ENCODE measurements at places on chromosomes 12 and 14. TPM values are rescaled to one million over a fixed set of nuclear protein-coding genes. Genes with fewer than 3 reads are reported as not detected.

DNA sequence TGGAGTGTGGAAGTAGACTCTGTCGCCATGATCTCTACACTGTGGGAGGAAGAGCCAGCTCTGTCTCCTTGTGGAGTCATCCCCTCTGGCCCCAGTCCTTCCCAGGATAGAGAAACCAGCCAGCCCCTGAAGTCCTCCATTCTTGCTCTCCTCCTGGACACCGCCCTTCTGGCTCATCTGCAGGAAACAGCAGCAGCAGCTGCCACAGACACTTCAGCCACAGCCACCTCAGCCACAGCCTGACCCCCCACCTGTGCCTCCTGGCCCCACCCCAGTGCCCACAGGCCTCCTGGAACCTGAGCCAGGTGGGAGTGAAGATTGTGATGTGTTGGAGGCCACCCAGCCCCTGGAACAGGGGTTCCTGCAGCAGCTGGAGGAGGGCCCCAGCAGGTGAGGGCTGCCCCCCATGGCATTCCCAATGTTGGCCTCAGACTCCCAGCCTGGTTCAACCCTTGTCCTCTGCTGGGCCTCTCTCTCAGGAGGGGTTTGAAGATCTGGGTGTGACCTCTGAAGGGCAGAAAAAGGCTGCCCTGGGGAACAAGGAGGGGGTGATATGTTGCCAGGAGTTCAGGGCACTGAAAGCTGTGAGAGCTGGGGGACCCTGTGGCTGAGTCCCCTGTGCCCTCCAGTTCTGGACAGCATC is 10.5 kb downstream of the PRPF40B start:
- no peak for DNase-seq

GLIPR1L2 gene
- 1.1 TPM for total RNA-seq

DNA sequence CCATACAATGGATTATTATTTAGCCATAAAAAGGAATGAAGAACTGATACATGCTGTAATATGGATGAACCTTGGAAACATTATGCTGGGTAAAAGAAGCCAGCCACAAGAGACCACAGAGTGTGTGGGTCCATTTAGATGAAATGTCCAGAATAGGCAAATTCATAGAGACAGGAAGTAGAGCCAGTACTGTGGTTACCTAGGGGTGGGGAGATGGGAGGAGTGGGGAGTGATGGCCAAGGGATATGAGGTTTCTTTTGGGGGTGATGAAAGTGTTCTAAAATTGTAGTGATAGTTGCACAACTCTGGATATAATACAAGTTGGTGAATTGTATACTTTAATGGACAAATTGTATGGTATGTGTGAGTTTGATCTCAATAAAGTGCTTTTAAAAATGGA is 18.6 kb downstream of the JDP2 start:
- DNase-seq = peak; percentile 11

SOAT2 gene
- 0.55 TPM for total RNA-seq

GRCh38 chr12:50132505-50133135 is 20.6 kb downstream of the COX14 start:
- DNase-seq = no peak

- DNase-seq = no peak
Observed at GRCh38 chr12:95266254-95266653, 48.6 kb downstream of the VEZT start.

GRCh38 chr12:31002361-31002725 is 71.3 kb upstream of the DDX11 start:
- DNase-seq = peak; percentile 55

STAT6 gene
- 105 TPM for total RNA-seq

LRP1-AS gene
- total RNA-seq = not detected

NKX2-8 gene
- not detected for total RNA-seq

GRCh38 chr12:21054334-21054733 is 76.7 kb upstream of the SLCO1B1 start:
- no peak for DNase-seq

IQSEC3 gene
- 0.33 TPM for total RNA-seq

PMCH gene
- total RNA-seq = not detected

DNA sequence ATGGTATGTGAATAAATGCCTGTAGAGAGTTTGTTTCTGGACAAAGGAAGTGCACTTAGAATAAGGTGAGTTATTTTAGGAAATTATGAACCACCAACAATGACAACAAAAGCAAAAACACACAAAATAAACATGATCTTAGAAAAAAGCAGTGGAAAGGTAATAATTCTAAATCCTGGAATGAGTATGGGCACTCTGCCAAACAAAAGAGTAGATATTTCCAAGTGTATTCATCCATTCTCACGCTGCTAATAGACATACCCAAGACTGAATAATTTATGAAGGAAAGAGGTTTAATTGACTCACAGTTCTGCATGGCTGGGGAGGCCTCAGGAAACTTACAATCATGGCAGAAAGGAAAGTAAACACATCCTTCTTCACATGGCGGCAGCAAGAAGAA is 269.3 kb upstream of the NPAS3 start:
- DNase-seq = no peak

BIN2 gene
- 4.2 TPM for total RNA-seq

DNA sequence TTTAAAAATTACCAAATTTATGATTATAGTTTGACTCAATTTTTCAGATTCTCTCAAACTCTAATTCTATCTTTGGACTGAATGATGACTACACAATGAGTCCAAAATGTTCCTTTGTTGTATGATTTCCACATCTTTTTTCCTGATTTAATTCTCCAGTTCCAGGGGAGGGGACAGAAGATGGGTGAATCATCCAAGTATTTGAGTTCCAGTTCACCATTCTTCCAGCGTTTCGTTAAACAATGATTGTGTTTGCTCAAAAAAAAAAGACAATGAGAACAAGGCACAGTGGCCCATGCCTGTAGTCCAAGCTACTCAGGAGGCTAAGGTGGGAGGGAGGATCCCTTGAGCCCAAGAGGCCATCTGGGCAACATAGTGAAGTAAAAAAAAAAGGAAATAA is 23.8 kb downstream of the BAZ1A start:
- DNase-seq = no peak

TRHDE gene
- 6.1 TPM for total RNA-seq

DNA sequence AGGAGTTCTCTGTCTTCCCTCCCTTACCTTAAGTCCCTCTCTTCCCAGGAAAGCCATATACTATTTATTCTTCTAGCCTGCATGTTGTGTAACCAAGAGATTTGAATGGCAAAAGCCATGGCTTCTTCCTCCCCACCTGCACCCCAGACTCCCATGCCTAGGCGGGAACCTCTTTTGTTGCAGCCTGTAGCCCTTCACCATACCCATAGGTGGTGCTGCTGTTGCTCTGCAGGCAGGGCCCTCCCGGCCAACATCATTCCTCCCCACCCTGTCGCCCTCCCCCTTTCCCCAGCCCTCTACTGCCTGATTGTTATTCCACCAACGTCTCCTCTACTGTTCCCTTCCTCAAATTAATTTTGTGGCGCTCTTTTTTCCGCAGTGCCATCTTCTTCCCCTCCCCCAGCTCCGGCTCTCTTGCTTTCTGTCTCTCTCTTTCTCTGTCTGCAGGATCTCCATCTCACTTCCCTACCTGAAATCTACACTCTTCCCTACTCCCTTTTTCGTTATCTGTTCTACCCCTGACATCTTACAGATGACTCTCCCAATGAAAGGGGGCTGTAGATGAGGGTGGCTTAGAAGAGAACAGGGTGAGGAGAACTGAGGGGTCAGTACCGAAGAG is 13.8 kb downstream of the NGDN start:
- no peak for DNase-seq

DNA sequence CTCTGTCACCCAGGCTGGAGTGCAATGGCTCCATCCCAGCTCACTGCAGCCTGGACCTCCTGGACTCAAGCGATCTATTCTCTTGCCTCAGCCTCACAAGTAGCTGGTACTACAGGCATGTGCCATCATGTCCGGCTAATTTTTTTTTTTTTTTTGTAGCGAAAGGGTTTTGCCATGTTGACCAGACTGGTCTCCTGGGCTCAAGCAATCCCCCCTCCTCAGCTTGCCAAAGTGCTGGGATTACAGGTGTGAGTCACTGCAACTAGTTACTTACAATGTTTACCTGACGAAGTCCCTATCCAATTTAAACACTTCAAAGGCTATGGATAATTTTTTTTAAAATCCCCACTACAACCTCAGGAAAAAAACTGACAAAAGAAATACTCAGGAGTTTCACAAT is 1.8 kb downstream of the KRR1 start:
- no peak for DNase-seq

All from sigmoid colon (tissue), 7 donors.